ENCODE measurements at places on chromosomes 2 and 18.

DNA sequence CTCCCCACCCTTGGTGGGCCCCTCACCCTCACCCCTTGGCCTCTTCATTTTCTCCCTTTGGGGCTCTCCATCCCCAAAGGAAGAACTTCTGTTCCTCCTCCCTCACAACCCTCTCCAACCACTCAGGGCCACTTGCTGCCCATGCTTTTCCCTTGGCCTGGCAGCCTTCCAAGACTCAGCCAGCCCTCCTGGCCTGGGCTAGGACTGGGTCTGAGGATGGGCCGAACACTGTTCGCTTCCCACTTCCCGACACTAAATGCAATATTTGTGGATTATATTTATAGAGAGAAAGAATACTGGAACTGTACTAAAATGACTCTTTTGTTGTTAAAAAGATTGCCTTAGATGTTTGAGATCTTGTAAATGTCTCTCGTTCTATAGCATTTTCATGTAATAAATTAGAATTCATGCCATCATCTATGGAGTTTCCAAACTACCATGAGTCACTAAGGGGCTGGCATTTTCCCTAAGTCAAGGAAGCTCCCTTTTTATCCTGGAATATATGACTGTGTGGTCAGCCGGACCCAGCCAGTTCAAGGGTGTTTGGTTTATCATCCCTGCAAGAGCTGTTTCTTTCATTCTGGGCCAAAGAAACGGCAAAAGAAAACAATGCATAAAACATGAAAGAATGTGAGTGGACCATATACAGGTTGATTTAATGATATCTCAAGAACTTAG lies 3.8 kb downstream of the CXCR2 start:
- DNase-seq, result no peak

DNA sequence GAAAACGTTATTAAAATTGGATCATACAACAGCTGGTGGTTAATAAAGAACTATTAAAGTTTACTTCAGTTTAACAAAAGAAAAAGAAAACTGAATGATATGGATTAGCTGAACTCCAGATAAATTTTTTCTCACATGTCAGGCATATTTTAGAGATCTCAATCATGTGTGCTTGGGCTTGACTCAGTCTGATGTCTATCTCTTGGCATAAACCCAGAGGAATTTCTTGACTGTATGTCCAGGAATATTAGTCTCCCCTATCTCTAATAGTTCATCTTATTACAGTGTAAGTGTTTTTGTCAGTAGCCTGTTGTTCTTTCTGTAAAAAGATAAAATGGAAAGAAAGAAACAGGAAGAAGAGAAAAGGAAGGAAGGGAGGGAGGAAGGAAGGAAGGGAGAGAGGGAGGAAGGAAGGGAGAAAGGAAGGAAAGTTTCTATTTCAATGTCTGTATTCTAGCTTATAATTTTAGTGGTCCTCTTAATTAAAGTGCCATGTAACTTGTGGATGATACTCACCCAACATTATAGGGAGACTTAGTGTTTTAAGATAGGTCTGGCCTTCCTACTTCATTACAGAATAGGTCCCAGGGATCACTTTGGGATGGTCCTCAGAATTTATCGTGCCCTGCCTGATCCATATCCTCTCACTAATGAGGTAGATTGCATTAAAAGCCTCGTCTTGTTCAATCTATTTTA lies 99.7 kb upstream of the UGP2 start:
- no peak for DNase-seq

DNA sequence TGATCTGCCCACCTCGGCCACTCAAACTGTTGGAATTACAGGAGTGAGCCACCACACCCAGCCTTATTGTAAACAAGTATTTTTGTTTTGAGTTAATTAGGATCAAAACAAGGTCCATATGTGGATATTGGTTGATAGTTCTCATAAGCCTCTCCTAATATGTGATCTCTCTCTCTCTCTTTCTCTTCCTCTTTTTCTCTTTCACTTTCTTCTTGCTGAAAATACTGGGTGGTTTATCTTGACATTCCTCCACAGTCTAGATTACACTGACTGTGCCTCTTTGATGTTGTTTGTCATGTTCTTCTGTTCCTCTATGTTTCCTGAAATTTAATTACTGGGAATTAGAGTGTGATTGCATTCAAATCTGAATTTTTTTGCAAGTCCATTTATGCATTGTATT lies 547.5 kb upstream of the NRXN1 start:
- no peak for DNase-seq

- no peak for DNase-seq
These were observed 24.7 kb upstream of the NRP2 start for GRCh38 chr2:205657579-205657978.

DNA sequence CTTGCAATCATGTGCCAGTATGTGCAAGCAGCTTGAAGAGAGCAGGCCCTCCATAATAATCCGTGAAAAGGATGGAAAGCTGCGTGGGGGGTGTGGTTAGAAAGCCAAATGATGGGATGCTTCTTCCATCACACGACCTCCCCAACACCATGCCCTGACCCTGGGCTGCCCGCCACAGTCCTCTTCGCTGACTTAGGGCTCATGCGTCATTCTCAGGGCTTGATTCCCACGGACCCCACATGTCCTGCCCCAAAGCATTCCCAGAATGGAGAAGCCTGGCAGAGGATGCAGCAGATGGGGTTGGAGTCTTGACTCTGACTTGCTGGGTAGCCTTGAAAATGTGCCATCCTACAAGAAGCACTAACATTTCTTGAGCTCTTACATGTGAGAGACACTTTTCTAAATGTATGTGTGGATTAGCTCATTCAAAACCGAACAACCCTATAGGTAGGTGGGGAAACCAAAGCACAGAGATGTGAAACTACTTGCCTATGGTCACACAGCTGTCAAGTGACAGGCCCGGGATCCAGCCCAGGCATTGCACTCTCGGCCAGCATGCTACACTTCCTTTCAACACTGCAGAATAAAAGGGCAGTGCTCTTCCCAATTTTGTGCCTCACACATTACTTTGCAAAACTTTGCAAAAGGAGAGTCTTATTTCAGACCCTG lies 3.7 kb downstream of the TNS1 start:
- no peak for DNase-seq

All from CD4-positive, alpha-beta T cell treated with Interleukin-21 for 1 hour (primary cell).